ENCODE measurements at places on chromosomes 11 and 22.

DNA sequence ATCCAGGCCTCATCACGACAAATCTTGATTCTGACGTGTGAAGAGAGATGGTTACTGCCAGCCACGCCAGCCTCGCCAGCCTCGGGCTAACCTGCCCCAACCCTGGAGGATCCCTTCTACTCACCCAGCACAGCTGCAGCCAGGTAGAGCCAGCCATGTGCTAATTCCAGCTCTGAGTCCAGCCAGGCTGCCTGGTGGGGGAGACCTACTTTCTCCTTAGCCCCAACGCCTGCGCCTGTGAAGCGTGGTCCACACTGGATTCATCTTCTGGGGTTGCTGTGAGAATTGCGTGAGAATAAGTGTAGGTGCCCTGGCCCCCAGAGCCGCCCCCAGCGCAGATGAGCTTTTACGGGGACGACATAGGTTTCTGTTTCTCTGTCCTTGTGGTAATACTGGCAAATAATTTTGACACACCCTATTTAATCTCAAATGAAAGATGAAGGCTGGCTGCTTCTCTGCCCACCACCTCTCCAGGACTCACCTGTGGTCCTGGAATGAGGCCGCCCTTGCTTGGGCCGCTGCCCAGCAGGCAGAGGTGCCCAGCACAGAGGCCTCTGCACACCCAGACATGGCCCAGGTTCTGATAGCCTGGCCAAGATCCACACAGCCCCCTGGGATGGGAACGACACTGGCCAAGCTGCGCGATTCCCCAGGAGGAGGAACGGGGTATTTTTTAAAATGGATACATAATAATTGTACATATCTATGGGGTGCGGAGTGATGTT, 528.4 kb downstream of the TBC1D22A start:
- DNase-seq: no peak

DNA sequence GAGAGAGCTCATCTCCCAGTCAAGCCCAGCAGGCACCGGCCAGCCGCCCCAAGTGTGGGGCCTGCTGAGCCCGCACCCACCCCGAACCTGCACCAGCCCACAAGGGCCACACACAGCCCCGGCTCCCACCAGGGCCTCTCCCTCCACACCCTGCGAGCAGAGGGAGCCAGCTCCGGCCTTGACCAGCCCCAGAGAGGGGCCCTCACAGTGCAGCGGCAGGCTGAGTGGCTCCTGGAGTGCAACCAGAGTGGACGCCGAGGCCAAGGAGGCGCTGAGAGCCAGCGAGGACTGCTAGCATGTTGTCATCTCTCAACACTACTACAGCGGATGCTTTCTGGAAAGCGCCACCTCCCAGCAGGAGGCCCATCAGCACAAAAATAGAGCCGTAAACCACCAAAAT, 10.9 kb downstream of the DEFB108B start:
- no peak for DNase-seq

GRCh38 chr11:101860696-101861427, 53.9 kb upstream of the CEP126 start:
- DNase-seq: peak; percentile 69

DNA sequence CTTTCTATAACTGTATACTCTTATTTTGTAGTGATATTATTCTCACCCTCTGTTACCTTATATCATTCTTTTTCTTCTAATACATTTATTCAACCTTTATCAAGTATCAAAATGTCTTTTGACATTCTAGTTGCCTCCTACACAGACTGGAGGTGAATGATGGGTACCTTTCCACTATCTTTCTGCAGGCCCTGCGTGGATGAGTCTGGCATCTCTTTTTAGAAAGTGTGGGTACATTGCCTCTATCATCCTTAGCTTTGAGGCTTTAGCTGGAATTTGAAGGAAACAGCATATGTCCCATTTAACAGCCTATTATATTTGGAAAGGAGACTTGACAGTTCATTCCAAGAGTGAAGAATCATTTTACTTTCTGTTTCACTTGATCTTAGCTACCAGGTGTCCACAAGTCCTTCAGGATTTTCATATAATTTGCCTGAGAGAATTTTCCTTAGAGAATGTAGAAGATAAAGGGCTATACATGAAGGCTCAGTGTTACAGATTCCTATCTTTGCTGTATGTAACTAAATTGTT, 192.0 kb downstream of the CWF19L2 start:
- no peak for DNase-seq

- no peak for DNase-seq
Measured at GRCh38 chr22:46679706-46680269, 58.3 kb downstream of the CERK start.

GRCh38 chr11:2132874-2133240, 6.3 kb downstream of the IGF2 start:
- no peak for DNase-seq

DNA sequence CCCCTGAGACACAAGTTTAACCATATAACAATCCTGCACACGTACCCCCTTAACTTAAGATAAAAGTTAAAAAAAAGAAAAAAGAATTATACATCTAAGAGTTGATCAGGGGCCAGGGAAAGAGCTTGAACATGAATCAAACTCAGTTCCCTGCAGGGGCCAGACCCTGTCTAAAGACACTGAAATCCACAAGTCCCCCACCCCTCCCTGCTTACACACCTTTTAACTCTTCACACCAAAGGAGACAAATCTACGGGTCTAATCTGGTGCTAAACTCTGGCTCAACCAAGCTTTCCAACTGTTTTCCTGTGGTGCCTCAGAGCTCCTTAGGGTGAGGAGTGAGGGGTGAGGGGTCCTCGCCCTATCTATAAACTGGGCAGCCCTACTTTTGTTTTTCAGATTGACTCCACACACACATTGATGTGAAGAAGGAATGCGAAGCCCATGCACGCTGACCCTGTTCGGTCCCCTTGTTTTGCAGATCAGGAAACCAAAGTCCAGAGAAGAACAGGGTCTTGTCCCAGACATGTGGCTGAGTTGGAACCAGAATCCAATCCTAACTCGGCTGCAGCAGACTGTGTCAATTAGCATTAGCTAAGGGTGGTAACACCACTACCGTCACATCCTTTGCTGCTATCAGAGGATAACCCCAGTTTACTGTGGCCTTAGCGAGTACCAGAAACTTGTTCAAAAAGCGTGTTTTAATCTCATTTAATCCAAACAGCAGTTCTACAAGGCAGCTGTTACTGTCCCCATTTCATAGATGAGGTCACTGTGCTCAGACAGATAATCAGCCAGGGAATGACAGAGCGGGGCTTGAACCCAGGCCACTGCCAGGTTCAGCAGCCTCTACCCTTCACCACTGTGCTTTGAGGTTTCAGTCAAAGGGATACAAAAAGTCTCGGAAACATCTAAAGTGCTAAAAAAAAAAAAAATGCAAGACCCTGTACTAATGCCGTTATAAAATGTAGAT, 145.2 kb upstream of the SYT13 start:
- DNase-seq: no peak

- no peak for DNase-seq
Measured at GRCh38 chr11:1655168-1656060, 25.8 kb downstream of the KRTAP5-5 start.

DNA sequence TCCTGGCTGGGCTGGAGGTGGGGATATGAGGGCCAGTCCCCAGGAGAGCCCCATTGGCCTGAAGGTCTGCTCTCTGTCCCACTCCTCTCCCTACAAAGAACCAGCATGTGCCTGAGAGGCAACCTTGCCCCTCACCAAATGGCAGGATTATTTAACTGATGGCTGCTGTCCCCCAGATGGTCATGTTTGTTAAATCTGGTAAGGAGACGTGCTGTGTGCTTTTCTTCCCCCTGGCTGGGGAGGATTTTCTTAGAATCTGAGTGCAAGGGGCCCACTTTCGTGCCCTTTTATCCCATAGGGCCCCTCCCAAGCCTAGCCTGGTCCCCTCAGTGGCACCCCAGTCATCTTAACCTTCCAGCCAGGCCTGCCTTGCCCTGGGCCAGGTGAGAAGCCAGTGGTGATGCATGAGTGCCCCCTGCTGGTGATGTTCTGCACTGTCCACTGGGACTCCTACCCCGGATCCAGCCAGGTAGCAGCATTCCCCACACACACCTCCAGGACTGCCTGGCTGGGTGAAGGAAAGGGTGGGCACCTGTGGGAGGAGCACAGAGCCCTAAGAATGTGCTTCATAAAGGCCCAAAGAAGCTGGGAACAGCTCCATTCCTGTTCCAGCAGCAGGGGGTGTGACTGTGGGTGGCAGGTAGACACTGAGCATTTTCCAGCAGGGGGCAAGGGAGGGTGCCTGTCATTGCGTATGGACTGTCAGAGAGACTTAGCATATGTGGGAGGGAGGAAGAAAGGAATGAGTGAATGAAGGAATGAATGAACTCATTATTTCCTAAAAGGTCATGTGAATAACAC, 28.9 kb downstream of the MFNG start:
- DNase-seq: peak; percentile 77

- DNase-seq: no peak
Measured at GRCh38 chr11:88620568-88621130, 283.1 kb upstream of the CTSC start.

GRCh38 chr11:1235901-1236315, 13.0 kb downstream of the MUC5B start:
- DNase-seq: no peak

DNA sequence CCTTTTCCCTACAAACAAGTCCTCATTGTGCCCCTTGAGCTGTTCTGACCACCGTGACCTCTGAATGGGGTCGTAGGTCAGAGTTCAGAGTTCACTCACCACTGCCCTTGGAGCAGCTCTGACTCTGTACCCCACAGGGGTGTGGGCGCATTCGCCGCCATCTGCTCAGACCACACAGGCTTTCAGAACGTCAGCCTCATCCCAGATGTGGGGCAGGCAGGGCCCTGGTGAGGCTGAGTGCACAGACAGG, 14.8 kb upstream of the MUC5B start:
- peak; percentile 6 for DNase-seq

DNA sequence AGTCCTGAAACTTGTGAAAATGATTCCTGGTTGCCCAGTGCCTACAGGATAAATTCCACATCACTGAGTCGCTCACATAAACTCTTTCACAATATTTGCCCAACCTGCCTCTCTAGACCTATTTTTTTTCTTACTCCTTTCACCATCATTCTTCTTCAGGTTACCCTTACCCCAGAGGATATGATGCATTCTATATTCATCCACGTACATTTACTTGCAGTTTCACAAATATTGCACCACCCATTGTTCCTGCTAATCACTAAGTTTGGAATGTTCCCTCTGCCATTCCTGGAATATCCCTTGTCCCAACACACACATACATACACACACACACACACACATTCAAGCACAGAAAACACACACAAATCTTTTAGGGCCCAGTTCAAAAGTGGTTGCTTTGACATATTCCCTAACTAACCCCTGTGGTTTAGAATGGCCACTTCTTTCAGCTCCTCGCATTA, 379.5 kb downstream of the ETS1 start:
- DNase-seq: no peak

DNA sequence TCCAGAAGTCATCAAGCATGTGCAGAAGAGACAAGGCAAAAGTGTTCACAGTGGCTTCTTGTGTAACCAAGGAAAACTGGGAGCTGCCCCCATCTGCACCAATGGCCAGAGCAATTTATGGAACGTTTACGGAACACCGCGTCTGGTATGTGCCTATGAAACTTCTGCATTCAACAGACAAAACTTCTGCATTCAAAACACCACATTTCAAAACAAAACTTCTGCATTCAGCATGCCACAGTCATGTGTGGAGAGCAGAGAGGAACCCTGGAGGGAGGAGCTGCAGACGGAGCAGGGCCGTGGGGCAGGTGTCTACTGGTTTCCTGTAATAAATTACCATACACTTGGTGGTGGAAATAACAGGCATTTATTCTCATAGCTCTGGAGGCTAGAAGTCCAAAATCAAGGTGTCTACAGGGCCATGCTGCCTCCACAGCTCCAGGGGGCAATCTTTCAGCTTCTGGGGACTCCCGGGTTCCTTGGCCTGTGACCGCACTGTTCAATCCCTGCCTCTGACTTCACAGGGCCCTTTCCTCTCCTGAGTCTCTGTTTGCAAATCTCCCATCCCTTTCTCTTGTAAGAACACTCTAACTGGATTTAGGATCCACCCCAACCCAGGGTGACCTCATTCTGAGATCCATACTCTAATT, 32.2 kb downstream of the RPL3 start:
- no peak for DNase-seq

DNA sequence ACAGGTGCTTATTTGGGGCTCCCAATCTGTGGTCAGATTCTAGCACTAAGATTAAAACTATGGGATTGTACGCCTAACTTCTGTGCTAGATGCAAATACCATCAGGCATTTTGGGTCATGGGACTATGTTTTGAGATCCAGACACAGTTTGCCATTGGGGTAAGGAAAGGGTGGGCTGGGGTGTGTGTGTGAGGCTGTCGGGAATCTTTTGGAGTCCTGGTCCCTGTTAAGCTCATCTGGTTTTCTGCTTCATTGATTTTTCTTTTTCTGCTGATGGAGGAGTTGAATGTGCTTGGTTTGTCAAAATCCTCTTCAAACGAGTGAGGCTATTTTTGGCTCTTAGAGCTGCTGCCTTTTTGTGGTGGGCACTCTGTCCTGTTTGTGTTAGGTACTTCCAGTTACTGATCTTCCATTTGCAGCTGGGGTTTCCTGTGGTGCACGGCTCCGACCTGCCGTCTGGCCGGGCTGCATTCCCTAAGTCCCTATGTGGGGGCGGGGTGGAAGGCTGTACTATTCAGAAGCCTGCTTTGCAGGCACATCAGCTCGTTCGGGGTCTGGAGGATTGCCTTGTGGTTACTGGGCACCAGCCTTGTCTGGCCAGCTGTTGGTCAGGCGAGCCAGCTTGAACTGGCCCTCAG, 2.9 kb downstream of the BCR start:
- peak; percentile 84 for DNase-seq

DNA sequence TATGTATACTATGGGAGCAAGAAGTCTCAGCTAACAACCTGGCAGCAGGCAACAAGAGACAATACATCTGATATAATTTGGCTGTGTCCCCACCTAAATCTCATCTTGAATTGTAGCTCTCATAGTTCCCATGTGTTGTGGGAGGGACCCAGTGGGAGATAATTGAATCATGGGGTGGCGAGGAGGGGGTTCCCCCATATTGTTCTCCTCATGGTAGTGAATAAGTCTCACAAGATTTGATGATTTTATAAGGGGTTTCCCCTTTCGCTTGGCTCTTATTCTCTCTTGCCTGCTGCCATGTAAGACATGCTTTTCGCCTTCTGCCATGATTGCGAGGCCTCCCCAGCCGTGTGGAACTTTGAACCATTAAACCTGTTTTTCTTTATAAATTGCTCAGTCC, 6.2 kb downstream of the DNAJC24 start:
- no peak for DNase-seq

DNA sequence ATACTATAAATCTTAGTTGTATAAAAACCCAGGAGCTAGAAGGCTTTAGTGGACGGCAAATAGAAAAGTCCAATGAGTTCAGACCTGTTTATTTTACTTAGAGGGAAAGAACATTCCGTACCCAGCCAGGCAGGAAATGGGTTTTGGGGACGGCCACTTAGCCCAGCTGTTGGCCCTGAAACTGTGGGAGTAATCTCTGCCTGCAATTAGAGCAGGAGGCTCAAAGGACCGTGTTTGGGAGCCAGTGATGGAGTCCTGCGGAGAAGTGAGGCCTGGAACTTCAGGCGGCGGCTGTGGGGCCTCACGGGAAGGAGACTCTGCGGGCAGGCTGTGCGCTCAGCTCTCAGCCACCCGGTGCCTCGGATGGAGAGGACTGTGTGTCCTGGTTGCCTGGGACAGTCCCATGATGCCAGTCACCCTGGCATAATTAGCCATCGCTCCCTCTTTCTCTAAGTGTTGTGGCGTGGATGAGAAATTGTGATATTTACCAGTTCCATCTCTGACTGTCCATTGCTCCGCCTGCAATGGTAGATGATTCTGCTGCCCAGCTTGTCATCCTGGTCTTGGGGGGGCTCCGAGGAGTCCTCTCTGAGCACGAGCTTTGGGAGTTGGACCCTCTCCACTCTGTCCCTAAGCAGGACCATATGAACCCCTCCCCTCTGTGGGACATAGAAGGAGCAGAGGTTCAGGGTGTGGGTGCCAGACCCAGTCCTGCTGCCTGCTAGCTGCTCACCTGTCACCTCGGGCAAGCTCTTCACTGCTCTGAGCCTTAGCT, 530.3 kb downstream of the TBC1D22A start:
- no peak for DNase-seq
